NCI-H1092 treated with DMSO at 0.1 percent for 48 hours (cell line): ENCODE measurements at places on chromosomes 4 and X.

GRCh38 chr4:2570551-2571222 lies 34.2 kb downstream of the FAM193A start:
- DNase-seq = no peak

DNA sequence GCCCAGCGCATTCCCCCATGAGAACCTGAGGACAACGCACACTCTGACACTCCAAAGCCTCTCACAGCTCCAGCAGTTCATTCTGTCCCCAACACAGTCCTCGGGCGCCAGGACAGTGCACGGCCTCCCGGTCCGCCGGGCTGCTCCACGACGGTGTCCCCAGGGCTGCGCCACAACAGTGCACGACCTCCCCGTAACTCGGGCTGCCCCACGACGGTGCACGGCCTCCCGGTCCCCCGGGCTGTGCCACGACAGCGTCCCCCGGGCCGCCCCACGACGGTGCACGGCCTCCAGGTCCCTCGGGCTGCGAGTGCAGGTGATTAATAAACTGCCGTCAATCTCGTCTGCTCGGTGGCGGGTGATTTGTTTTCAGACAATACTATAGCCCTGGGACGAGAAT lies 585.1 kb upstream of the FRG1 start:
- DNase-seq = no peak

DNA sequence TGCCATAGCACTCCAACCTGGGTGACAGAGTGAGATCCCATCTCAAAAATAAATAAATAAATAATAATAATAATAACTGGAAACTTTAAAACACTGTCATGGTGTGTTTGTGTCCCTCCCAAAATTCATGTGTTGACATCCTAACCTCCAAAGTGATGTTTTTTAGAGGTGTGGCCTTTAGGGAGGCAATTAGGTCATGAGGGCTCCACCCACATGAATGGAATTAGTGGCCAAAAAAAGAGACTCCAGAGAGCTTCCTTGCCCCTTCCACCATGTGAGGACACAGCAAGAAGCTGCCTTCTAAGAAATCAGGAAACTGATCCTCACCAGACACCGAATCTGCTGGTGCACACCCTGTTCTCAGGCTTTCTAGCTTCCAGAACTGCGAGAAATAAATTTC lies 23.8 kb upstream of the RAPGEF2 start:
- no peak for DNase-seq

- DNase-seq = no peak
Measured at GRCh38 chr4:94351319-94351718, 8.7 kb upstream of the HPGDS start.

DNA sequence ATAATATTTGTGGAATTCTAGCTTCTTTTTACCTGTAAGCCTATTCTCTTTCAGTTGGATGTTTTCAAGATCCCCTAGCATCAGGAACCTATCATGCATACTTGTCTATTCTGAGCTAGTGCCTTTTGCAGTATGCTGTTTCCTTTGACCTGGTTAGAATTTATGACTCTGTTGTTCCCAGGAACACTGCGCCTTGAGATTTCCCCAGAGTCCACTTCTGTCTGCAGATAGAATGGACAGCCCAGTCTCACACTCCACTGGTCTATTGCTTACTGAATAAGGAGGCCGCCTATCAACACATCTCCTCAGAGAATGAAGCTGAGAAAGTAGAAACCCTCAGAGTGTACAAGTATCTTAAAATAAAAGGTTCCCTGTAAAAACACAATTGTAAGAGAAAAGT lies 465.1 kb upstream of the GALNTL6 start:
- no peak for DNase-seq

DNA sequence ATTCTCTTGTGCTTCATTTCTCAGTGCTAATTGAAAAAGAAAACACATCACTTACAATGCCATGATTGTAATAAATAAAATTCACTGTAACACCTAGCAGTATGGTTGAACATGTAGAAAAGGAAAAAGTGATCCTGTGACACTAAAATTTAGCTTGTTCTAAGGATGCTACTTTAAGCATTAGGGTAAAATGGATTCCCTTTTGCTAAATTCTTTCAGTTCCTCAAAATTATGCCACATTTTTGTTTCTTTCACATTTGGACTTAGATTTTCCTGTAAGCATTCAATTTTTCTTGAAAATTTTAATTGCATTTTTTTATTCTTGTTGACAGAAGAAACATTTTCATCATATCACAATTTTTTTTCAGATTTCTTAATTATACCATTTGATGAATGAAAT lies 19.4 kb downstream of the TET2 start:
- no peak for DNase-seq

DNA sequence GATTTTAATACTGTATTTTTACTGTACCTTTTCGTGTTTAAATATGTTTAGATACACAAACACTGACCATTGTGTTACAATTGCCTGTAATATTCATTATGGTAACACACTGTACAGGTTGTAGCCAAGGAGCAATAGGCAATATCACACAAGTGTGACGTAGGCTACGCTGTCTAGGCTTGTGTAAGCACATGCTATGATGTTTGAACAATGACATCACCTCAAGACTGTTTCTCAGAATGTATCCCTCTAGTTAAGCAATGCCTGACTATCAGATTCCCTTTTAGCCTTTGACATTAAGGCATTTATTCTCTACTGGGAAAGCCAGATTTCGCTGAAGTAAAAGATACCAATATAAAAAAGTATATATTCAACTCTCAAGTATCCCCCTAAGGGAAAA lies 66.2 kb downstream of the VCX3A start:
- no peak for DNase-seq

GRCh38 chr4:147760695-147761094 lies 28.8 kb downstream of the ARHGAP10 start:
- DNase-seq = peak; percentile 38

- DNase-seq = no peak
Measured at GRCh38 chrX:26918631-26919030, 544.5 kb downstream of the PPP4R3C start.

DNA sequence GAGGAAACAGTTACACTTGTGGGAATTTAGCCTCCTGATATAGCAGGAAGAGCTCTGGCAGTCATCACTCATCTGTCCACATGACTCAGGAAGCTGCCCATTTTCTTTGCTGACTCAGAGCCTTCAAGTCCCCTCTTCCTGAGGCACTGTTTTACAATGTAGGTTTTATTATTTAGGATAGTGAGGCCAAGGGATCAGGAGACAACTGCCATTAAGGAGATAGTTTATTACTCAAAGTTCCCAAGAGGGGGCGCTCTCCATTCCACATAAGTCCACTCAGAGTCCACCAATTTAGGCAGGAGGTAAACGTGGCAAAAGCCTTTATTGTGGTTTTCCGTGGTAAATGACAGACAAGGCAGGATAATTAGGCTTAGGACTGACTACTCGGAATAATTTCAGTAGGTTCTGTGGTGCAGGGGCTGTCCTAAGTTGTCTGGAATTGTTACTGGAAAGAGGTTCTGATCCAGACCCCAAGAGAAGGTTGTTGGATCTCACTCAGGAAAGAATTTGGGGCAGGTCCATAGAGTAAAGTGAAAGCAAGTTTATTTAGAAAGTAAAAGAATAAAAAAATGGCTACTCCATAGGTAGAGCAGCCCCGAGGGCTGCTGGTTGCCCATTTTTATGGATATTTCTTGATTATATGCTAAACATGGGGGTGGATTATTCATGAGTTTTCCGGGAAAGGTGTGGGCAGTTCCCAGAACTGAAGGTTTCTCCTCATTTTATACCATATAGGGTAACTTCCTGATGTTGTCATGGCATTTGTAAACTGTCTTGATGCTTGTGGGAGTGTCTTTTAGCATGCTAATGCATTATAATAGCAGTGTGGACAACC lies 96.0 kb upstream of the RAB40AL start:
- no peak for DNase-seq
